Activated CD4-positive, alpha-beta T cell treated with anti-CD3 and anti-CD28 coated beads, Interleukin-10, Interleukin-2, amounts not matched to agents 100 ng/mL and 50 ng/mL, durations not matched to agents 16 hours and 8 hours (primary cell): ENCODE measurements at places on chromosomes 4 and X.

- DNase-seq = no peak
These were observed 56.4 kb upstream of the SCML1 start for GRCh38 chrX:17680732-17681413.

DNA sequence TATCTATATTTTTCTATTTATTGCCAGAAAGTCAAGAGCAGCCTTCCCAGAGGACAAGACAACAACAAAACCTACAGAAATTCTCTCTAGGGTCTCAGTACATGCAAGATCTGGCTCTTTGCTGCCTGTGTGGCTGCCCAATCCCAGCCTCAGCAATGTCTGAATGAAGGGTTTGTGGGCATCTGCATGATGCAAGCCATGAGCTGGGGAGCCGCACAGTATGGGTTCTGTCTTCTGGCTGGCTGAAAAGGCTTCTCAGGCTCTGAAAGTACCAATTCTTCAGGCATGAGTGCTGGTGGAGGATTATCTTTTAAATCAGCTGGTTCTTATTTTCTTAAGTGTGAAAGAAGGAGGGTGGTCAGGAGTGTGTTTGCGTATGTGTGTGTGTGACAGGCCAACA lies 104.6 kb downstream of the PDGFRA start:
- DNase-seq = no peak

DNA sequence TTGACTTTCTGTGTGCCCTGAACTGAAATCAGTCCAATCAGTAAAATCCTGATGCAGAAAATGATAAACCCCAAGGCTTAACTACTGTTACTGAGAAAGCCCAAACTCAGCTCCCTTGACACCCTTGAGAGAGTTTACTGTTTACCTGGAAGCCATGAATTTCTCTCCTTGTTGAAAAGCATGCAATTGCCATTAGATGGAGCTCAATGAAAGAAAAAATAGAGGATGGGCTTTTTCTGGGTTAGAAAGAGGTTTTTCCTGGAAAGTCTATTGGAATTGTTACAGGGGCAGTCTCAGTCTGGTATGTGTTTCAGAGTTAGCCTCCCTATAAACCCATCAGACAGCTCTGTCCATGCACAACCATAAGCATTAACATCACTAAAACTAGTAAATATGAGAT lies 66.4 kb upstream of the C4orf54 start:
- no peak for DNase-seq

GRCh38 chr4:55853484-55854046 lies at the start of gene EXOC1:
Gene EXOC1, plus strand, starts transcription at chr4:55853648. Its CDS starts 4,676 bp downstream, at chr4:55858324.
- DNase-seq = peak; percentile 98

- DNase-seq = no peak
These were observed 352.6 kb downstream of the NR3C2 start for GRCh38 chr4:148089624-148090023.
